Endodermal cell (in vitro differentiated cells): ENCODE measurements at places on chromosomes 4 and X. TPM values are rescaled to one million over a fixed set of nuclear protein-coding genes. Genes with fewer than 3 reads are reported as not detected.
A peak's percentile ranks its signal among the peaks of the same experiment; 100 is the strongest.

- DNase-seq = no peak
Measured at GRCh38 chrX:122047261-122047660, 999.9 kb downstream of the GLUD2 start.

- DNase-seq = peak; percentile 85
Measured at GRCh38 chr4:125315576-125316400, 1.0 kb downstream of the FAT4 start.

GRCh38 chr4:112521123-112522023 lies 5.4 kb upstream of the NEUROG2 start:
- peak; percentile 74 for DNase-seq

DNA sequence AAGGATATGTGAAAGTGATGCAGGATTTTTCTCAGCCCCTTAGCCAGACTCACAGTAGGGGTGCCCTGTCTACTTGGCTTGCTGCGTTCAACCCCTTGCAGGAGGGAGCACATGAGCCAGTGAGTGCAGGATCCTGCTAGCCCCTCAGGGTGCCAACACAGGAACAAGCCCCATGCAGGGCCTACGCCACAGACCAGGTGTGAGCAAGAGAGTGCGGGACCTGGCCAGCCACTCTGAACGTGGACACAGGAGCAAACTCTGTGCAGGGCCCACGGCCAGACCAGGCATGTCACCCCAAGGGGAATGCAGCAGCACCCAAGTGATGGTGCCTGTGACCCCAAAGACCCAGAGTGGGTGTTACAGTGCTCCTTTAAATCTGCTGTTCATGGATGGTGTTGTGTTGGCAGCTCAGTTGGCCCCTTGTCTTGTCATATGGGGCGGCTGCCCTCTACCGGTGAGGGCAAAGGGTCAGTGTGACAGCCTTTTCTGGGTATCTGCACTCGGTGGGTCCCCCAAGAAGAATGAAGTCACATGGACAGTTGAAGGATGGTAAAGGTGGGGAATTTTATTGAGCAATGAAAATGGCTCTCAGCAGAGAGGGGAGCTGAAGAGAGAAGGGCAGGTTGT lies 188.4 kb upstream of the MAOA start:
- DNase-seq = peak; percentile 55

- peak; percentile 83 for DNase-seq
Measured at GRCh38 chr4:87865960-87866598, 33.3 kb downstream of the MEPE start.

GRCh38 chr4:128277856-128278255 lies 9.8 kb downstream of the PGRMC2 start:
- no peak for DNase-seq

The CT45A10 gene
- total RNA-seq = not detected in 2 replicates

The SMIM10 gene
- 1.2 and 1.6 TPM in 2 replicates for total RNA-seq

The CDKL2 gene
- total RNA-seq = 0.84 to 2.1 TPM (median 1.3 TPM) in 3 replicates

The PAK3 gene
- 0.76 to 1.5 TPM (median 0.89 TPM) in 3 replicates for total RNA-seq

The KLHL34 gene
- total RNA-seq = 0.13 and 0.16 TPM in 2 replicates

The ZMAT1 gene
- total RNA-seq = 7.6 to 9.0 TPM (median 8.4 TPM) in 3 replicates
